ENCODE measurements at places on chromosomes 13 and 19.

DNA sequence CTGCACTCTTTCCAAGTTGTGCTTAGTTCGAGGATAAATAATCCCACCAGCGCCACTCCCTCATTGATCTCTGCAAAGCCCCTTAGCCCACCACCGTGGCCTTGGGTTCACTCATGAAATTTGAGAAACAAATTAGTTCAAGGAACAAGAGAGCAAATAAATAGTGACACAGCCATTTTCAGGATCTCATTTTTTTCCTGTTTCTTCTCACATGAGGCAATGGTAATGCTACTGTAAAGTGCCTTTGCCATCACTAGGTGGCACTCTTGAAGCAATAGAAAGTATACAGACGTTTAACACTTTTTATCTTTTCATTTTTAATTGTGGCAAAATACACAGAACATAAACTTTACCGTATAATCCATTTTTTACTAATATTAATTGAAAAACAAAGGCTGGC lies 76.8 kb upstream of the ZNF835 start:
- peak; percentile 40 for DNase-seq

DNA sequence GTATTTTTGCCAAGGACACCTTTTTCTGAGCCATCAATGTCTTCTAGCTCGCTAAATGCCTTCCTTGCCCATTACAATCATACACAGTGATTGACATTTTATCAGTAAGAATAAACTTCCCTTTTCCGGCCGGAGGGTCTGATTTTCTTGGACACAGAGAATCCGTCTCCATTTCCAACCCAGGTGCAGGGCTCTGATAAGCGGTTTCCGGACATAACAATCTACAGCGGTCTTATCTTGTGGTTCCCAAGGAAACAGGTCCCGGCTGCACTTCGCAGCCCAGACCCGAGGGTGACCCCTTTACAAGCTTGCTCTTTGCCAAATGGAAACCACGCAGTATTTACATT lies 5.1 kb upstream of the ZNF77 start:
- no peak for DNase-seq

DNA sequence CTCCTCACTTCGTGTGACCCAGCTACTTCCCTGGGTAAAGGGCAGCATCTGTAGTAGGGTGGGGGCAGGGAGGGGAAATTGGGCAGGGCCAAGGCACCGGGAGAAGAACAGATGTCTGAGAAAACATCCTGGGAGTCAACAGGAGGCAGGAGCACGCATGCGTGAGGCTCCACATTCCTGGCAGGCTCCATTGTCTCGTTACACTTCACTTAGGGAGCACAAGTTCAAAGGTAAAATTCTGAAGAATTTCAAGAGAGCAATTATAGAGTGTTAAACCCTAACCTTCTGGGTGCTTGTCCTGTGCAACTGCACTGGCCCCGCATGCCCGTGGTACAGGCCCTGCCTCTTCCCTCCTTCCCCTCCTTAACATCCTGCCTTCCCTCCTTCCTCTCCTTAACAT lies 79.6 kb upstream of the POMP start:
- DNase-seq: no peak

DNA sequence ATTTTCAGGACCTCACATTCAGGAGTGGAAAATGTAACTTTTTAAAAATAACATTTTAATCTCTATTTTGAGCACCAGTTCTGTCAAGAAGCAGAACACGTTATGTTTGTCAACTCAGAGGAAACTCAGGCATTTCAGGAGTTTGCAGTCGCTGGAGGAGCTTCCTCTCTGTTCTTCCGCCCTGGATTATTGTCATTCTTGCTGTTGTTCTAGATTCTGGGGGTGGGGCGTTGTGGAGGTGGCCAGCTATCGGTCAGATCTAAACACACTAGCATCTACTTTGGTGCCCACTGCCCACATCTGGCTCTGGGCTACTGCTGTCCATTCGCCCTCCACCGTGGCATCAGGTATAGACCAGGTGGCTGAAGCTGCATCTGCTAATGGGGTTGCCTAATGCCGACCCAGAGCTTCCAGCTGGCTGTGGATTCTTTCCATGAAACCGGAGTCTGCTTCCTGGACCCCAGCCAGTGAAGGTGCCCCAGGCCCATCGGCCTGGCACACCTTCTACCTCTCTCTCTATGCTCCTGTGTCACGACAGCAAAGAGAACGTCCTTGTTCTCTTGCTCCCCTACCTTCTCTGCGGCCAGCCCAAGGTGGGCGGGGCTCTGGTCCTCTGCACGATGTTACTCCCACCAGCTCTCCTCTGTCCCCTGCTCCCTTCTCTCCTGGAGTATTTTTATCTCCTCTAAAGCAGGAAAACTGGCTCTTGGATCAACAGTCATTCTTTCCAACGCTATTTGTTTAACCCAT lies 36.7 kb upstream of the DGKH start:
- DNase-seq: peak; percentile 19

DNA sequence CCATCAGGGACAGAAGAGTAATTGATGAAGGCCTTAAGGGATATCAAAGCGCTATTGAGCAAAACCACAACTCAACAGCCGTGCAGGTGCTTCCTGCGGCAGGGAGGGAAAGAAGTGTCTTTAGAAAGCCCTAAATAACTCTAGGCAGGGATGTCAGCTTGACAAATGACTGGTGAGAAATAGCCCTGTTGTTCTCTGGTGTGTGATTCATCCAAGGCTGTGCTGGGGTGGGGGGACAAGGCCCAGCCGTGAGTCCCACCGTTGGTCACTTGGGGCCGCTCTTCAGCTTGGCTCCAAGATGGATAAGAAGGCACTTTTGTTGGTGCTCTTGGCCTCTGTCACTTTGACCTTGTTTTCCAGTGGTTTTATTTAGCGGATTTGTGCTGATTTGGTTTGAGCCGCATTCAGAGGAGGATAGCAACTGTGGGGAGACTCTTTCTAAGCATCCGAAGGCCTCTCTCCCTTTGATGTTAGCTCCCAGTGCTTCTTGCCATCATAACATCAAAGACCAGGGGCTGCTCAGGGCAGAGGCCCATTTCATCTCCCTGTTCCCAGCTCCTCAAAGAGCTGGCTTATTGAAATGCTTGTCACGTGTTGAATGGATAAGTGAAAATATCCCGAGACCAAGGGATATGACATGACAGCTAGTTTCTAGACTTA lies 130.3 kb upstream of the SERP2 start:
- DNase-seq: peak; percentile 58
